ENCODE measurements at places on chromosomes 4 and X.

DNA sequence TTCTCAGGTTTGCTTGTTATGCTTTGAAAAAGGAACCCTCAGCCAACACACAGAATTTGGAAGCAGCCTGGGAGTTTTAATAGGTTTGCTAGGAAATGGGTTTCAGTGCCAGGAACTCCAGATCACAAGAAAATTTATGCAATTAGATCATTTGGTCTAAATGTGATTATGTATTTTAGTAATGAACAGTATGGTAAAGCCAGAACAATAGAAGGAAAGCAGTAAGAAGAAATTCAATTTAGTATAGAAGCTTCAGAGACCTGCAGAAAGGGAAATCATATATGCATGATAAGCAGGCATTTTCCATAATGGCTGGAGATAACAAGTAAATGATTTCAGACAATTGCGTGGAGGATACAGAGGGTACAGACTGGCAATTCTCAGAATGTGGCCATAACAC lies 184.7 kb downstream of the KCNIP4 start:
- no peak for DNase-seq

DNA sequence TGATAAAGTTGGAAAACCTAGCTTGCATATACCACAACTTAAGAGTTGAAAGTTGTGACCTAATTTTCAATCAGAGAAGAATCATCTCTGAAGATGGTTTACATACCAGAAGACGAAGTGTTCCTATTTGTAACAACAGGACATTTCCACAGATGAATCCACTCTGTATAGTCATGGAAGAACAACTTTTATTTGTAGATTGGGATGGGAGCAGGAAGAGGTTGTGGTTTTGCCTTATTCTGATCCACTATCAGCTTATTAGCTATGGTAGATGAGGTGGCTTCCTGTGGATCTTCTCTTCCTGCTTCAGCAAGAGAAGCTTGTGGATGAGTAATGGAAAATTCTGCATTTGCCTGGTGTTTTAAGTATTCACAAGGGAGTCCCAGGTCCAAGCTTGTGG lies 18.6 kb upstream of the SUPT20HL1 start:
- DNase-seq, result no peak

GRCh38 chr4:7655511-7656243 lies 220.9 kb upstream of the PSAPL1 start:
- DNase-seq, result no peak

DNA sequence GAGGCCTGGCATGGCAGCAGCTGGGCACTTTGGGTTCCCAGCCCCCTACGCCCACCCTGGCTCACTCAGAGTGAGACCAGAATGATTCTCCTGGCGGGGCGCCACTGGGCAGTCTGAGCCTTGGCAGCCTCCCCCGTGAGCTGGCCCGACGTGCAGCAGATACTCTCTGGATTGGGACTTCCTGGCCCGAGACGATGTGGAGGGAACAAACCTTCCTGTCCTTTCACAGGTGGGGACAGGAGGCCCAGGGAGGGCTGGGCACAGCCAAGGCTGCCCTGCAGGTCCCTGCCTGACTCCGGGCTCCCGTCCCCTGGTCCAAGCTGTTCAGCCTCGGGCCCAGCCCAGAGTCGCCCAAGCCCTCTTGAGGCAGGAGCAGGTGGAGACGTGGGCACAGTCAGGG lies 17.9 kb upstream of the ADD1 start:
- DNase-seq, result no peak

GRCh38 chrX:63754136-63754859 lies 30.7 kb downstream of the ARHGEF9 start:
- no peak for DNase-seq

DNA sequence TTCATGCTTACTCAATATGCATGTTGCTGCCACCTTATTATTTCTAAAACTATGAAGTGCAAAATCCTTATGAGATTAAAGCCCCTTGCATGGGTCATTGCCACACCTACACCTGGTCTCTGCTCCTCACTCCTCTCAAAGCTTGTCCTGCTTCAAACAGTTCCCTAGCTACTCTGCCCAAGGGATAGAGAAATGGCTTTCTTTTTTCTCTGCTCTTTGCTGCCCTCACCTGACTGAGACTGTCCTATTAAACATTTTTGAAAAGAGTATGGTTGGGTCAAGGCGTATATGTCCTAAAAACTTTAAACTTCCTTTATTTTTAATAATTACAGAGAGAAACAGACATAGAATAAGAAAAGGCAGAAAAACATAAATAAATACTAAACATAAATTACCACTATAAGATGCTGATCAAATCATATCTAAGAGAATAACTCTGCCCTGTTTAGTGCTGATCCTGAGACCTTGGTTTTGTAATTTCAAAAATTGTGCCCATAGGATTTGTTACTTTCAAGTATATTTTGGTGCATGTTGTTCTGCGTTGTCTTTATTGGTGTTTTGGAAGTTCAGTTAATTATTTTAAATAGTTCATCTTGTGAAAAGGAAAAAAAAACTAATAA lies 704.9 kb upstream of the PABPC4L start:
- DNase-seq, result no peak

DNA sequence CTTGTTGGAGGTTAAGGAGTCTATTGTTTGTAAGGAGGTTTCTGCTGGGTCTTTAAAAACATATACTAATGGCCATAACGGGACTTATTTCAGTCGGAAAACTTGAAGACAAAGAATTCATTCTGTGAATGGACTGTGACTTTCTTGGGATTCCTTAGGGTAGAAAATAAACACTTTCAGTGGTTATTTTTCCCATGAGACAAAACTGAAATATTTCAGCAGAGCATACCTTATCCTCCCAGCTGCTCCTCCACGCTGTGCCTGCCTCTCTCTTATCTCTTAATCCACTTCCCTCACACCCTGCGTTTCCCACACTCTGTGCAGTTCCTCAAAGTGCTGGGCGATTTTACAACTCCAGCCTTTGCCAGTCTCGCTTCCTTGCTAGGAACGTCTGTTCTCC lies 47.1 kb upstream of the SORBS2 start:
- DNase-seq, result no peak

DNA sequence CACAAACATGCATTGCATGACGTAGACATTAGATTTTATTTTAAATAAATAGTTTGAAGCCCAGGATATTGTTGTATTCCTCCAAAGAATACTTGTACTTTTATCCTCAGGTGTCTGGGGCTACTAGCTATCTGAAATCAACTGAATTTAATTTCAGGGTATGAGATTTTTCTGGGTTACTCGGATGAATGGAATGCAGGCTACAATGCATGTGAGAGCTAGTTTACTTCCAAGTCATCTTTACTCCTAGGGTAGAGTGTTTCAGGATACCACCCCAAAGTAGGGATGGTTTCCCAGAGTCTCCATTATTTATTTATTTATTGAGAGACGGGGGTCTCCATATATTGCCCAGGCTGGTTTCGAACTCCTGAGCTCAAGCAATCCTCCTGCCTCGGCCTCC lies 66.4 kb downstream of the HPRT1 start:
- no peak for DNase-seq

DNA sequence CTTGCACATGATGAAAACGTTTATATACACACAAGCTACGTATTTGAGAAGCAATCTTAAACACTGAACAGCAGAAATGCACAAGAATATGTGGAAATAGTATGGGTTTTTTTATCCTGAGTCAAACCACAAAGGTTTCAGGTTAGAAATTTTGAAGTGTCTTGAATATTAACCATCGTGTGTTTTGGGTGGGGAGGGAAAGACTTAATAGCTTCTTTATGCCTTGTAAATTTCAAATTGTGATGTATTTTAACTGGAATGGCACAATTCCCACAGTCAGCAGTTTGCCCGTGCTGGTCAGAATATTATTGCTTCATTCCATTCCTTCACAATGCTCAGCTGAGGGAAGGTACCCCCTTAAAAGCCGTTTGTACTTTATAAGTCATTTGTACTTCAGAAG lies 67.4 kb upstream of the WDR1 start:
- DNase-seq, result no peak

DNA sequence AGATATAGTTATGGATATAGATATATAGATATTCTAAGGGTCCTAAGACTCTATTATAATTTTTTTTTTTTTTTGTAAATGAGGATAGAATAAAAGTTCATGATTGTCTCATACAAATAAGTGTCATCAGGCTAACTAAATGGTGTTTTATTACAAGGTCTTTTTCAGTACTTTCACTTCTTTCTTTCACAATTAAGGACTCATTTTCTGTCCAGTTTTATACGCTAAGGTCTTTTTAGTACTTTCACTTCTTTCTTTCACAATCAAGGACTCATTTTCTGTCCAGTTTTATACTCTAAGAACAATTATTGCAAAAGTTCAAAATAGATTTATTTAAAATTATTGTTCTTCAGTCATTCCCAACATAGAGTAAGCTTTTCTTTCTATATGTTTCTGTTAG lies 32.7 kb downstream of the RUFY3 start:
- DNase-seq, result no peak

DNA sequence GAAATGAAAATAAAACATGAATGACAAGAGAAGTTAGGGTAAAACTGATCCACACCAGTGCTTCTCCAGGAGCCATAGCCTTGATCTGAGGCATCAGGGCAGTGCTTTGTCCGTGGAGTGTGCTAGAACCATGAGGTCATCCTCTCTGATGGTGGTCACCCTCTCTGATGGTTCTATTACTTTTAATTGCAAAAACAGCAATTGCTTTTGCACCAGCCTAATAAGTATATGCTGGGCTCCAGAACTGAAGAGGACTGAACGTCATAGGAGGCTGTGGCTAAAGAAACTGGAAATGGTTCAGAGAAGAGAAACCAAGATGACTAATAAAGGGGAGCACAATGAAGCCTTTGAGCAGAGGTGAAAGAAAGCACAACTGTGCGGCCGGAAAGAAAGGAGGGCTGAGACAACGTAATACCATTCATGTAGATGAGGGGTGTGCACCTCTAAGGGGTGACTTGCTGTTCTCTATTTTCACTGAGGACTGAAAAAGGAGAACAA lies 17.0 kb upstream of the TMEM154 start:
- DNase-seq, result no peak

GRCh38 chr4:61511716-61512488 lies 311.8 kb downstream of the ADGRL3 start:
- DNase-seq, result no peak

DNA sequence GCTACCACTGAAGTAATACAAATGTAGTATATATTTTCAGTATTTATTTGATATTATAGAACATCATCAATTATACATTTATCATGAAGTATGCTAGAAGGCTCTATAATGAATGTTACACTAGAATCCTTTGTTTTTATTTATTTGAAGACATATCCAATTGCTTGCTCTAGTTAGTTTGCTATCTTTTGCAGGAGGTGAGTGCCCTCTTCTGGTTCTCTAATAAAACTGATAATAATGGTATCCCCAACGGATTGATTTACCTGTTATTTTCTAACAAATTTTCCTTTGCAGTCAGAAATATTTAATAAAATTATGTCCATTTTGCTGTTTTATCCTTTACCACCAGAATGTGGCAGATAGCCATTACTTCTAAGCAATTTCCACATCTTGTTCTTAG lies 274.3 kb upstream of the TACR3 start:
- no peak for DNase-seq

GRCh38 chr4:144712775-144713174 lies 66.8 kb downstream of the HHIP start:
- DNase-seq, result no peak

All from thoracic aorta (tissue), 2 donors.